Stimulated activated CD4-positive, alpha-beta T cell treated with anti-CD3 and anti-CD28 coated beads, TNF-alpha, amount 100 ng/mL, for 1 hour (primary cell): ENCODE measurements at places on chromosomes 4 and X.

- DNase-seq = no peak
Measured at GRCh38 chrX:13220916-13221315, 98.9 kb downstream of the ATXN3L start.

DNA sequence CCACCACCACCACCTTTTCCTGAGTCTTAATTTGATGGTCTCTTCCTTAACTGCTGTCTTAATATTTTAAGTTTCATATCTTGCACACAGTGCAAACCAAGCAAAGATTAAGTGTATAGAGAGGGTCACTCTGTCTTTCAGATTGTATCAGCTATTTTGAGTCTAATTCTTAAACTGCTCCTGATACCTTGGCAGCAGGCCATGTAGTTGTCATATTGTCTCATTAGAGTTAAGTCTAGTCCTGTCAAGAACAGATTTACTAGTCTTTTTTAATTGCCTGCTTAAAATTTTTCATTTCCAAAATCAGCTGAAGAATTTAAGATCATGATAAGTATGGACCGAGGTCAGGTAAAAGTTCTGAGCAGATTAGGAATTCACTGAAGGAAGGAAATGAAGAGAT, 51.5 kb downstream of the FHIP1A start:
- DNase-seq = no peak

DNA sequence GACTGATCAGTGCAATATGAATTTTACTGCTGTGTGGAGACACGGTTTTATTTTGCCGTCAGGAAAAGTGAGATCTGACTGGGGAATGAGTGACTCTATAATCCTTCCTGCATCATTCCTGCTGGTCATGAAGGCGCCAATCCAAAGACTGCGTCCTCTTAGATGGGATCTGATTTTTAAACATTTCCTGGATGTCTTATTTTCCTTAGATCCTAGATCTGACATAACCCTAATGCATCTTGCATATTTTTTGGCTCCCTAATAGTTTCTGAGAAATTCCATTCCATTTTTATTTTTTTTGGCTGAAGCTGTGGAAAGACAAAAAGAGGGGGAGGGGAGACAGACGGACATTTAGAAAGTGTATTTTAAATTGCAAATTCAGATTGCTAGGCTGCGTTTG, 454.9 kb upstream of the FAT1 start:
- no peak for DNase-seq

- no peak for DNase-seq
Measured at GRCh38 chrX:23575281-23575680, 92.0 kb upstream of the PRDX4 start.

GRCh38 chr4:123116412-123116811, 194.0 kb upstream of the NUDT6 start:
- DNase-seq = no peak

DNA sequence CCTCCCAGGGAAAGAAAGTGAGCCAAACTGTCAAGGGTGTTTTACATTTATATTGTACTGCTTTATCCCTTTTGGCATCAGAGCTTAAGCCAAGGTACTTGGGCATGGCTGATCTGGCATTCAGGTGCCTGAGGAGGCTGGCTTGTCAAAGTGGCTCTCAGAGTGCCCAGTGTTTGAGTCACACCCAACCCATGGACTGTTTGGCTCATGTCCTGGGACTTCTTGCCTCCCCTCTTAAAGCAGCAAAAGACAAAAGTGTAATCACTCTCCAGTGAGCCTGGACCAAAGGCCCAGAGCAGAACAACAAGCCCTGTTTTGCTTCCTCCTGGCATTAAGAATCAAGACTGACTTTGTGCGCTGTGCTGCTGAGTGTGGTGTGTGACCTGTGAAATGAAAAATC, 311.7 kb upstream of the TAPT1 start:
- no peak for DNase-seq

- DNase-seq = no peak
Measured at GRCh38 chr4:3368841-3369760, 72.7 kb upstream of the HGFAC start.

DNA sequence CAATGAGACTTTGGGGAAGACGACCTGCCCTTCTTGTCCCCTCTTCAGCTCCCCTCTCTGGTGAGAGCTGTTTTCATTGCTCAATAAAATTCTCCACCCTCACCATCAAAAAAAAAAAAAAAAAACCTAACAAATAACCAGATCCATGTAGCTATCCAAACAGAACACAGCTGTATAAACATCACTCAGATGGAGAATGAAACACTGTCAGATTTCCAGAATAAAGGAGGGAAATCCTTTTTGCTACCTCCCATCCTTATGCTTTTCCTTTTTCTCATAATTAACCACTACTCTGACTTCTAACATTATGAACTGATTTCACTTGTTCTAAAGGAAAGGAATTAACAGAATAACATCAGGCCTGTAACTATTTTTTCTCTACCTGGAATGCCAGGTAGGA, 155.6 kb downstream of the PPP4R3C start:
- DNase-seq = no peak

GRCh38 chrX:99933865-99934264, 476.2 kb downstream of the PCDH19 start:
- no peak for DNase-seq

GRCh38 chr4:44651425-44651824, at the start of gene YIPF7:
TSS of gene YIPF7 (minus strand) at chr4:44651625. CDS start at chr4:44650100, 1,525 bp downstream.
- no peak for DNase-seq

- no peak for DNase-seq
Measured at GRCh38 chr4:184150102-184150839, 67.4 kb downstream of the ENPP6 start.

DNA sequence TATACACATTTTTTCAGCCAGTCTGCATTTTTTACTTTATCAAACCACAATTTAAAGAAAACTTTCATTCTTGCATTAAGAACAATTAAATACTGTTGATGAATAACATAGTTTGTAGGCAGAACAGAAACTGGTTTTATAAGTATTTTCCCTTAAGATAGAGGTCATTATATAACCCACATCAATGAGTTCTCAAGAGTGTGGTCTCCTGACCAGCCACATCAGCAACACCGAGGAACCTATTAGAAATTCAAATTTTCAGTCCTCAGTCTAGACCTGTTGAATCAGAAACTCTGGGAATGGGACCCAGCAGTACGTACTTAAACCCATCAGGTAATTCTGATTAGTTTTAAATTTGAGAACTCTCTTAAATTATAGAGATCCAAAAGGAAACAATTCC, 299.6 kb upstream of the ARSJ start:
- DNase-seq = no peak

DNA sequence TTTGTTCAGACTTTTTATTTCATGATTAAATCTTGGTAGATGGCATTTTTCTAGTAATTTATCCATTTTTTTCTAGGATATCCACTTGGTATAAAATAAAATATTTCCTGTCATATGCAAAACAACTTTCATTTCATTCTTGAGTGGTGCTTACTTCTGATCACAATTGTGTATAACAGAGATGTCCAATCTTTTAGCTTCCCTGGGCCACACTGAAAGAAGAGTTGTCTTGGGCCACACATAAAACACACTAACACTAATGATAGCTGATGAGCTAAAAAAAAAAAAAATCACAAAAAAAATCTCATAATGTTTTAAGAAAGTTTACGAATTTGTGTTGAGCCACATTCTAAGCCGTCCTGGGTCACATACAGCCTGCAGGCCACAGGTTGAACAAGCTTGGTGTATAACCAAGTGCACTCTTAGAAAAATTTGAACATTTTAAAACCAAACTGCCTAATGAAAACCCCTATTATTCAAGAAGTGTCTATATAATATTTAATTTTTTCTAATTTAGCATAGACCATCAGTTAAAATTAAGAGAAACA, 41.3 kb upstream of the SPP1 start:
- no peak for DNase-seq

GRCh38 chrX:121921258-121921657, 873.8 kb downstream of the GLUD2 start:
- no peak for DNase-seq

DNA sequence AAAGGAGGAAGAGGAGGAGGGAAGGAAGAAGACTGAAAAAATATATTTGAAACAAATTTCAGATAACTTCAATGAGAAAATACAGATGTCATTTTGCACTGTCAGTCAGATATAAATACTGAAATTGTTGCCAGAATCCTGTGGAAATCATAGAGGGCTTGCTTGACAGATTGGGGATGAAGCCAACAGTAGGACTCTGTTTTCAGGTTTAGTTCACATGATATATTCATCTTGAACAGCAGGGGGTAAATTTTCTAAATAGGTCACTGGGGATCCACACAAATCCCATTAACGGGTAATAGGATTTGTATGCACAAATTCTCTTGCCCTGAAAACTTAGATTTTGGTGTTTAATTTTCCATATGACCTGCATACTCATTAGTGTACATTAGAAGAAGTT, 103.3 kb upstream of the PCDH18 start:
- DNase-seq = no peak

DNA sequence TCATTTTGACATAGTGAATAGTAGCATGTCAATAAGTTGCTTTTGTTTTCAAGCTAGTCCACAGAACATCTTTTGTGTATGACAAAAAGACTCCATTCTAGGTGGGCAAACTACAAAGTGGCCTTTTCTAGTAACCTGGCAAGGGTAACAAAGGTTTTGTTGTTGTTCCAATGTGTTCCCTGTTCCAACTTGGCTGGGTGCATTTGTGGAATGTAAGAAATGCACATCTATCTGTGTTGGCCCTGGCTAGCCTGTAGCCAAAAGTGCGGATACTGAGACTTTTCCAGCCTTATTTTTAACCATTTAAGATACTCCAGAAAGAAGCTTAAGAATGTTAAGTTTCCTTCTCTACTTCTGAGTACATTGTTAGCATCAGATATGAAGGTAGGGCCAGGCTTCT, 118.7 kb upstream of the CHRDL1 start:
- no peak for DNase-seq
